IMR-90 (cell line): ENCODE measurements at places on chromosomes 7 and 10. TPM values are rescaled to one million over a fixed set of nuclear protein-coding genes. Genes with fewer than 3 reads are reported as not detected.

The KIAA1549 gene
- total RNA-seq: 1.1 and 1.3 TPM in 2 replicates

The FXYD4 gene
- total RNA-seq: not detected in 2 replicates

GRCh38 chr7:106054971-106055532 lies 57.1 kb downstream of the SYPL1 start:
- H3K27me3 ChIP-seq: peaks cover 14% of the 10 kb centered on the region
- H3K27ac ChIP-seq: no peak overlapping the region
- H3K4me3 ChIP-seq: no peak overlapping the region
- peaks cover 7% of the 10 kb centered on the region for H3K4me1 ChIP-seq
- DNase-seq: no peak

DNA sequence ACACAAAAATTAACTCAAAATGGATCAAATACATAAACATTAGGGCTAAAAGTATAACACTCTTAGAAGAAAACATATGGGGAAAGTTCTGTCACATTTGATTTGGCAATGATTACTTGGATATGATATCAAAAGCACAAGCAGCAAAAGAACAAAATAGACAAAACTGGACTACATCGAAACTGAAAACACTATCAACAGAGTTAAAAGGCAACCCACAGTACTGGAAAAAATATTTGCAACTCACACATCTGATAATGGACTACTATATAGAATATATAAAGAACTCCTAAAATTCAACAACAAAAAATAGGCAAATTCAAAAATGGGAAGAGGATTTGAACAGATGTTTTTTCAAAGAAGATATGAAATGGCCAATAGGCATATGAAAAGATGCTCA lies 51.0 kb downstream of the COA1 start:
- H3K4me3 ChIP-seq: no peak overlapping the region
- H3K27ac ChIP-seq: no peak overlapping the region
- no peak for DNase-seq
- H3K36me3 ChIP-seq: no peaks in the 10 kb centered on the region
- no peaks in the 10 kb centered on the region for H3K27me3 ChIP-seq

GRCh38 chr10:80323311-80323710 lies 33.2 kb downstream of the DYDC1 start:
- no peaks in the 10 kb centered on the region for H3K27me3 ChIP-seq
- H3K4me3 ChIP-seq: no peak overlapping the region
- DNase-seq: no peak
- H3K4me1 ChIP-seq: no peaks in the 10 kb centered on the region
- H3K27ac ChIP-seq: no peak overlapping the region
